Hypothalamus (tissue), 51 donors: ENCODE measurements at places on chromosomes 5 and 9.

DNA sequence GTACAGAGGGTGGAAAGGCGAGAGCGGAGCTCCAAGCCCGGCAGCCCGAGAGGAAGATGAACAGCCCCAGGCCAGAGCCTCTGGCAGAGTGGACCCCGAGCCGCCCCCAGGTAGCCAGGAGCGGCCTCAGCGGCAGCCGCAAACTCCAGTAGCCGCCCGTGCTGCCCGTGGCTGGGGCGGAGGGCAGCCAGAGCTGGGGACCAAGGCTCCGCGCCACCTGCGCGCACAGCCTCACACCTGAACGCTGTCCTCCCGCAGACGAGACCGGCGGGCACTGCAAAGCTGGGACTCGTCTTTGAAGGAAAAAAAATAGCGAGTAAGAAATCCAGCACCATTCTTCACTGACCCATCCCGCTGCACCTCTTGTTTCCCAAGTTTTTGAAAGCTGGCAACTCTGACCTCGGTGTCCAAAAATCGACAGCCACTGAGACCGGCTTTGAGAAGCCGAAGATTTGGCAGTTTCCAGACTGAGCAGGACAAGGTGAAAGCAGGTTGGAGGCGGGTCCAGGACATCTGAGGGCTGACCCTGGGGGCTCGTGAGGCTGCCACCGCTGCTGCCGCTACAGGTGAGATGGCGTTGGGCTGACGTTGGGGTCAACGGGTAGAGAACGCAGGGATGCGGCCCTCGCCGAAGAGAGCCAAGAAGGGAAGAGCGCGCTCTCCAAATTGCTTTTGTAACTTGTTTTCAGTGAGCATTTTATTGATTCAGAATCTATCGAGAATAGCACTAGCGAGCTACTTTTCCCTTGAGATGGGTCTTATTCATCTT lies at the start of gene PTGER4:
PTGER4 (plus strand) TSS at position 3 of the 769 bp plus-strand sequence. CDS start 1,079 bp downstream, outside the sequence.
- no peak for DNase-seq

DNA sequence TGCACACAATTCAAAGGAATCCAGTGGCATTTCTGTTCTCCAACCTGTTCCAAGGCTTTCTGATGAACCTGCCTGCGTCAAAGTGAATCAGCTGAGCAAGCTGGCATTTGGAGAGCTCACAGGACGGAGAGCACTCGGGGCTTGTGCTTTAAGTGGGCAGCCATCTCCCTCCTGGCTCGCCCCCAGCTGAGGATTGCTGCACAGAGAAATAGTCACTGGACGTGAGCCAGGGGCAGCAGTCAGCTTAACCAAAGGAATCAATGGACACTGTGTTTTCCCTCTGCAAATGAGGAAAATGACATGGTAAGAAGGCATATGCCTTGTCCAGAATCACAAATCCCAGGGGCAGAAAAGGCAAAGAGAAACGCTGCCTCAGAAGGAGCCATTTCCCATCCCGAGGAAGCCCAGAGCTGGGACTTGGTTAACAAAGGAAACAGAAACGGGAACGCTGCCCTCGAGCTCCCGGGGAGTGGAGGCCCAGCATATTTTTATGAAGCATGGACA lies 299.4 kb downstream of the ZSWIM6 start:
- peak; percentile 75 for DNase-seq

GRCh38 chr9:32665101-32665500 lies 29.6 kb upstream of the TAF1L start:
- DNase-seq = no peak

- DNase-seq = no peak
Measured at GRCh38 chr5:134995850-134996402, 28.2 kb downstream of the CATSPER3 start.

DNA sequence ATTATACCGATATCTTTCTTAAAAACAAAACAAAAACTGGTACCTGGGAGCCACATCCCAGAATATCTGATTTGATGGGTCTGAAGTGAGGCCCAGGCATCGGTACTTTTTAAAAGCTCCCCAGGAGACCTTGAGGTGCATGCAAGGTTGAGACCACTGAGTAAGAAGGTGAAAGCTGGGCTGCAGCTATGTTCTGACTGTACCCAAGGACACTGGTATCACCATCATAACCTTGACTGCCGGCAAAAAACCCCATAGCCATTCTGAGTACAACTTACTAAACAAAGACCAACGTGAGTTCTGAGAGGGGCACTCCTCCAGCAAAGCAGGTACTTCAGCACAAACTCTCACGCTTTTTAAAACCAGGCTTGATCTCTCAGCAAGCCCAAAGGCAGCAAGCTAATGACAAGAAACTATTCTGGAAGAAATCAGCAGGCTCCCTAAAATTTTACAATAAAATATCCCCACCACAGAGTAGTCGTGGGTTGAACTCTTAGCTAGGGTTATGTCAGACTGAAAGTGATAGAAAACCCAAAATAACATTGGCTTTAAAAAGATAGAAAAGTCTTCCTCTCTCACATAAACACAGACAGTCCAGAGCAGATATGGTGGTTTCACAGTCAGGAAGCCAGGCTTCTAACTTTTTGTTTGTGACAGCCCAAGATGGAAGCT lies 263.9 kb downstream of the SAXO1 start:
- no peak for DNase-seq

GRCh38 chr9:127053057-127053821 lies 69.2 kb downstream of the ANGPTL2 start:
- DNase-seq = no peak

GRCh38 chr9:4596165-4596922 lies 65.8 kb upstream of the PLPP6 start:
- no peak for DNase-seq

DNA sequence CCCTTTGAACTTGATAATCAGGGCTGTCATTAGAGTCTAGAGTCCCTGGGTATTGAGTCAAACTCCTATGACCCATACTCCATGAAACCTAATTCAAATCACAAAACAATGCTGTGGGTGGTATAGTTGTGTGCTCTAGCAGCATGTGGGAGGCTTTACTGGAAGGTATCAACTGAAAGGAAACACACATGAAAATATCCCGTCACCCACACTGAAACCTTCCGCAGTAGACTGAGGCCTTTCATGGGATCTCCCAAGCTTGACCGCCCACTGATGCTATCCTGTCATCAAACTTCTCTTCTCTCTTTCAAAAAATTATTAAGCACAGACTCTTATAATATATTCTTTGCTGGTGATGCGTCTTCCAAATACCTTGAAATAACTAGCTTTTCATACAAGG lies 569.1 kb upstream of the MEF2C start:
- no peak for DNase-seq

GRCh38 chr5:109126481-109126880 lies 283.3 kb downstream of the PJA2 start:
- no peak for DNase-seq

GRCh38 chr5:122971333-122971732 lies 65.2 kb downstream of the PPIC start:
- DNase-seq = no peak

GRCh38 chr9:82363682-82364081 lies 375.1 kb downstream of the SPATA31D1 start:
- DNase-seq = no peak
